ENCODE measurements at places on chromosomes 6 and 20.

DNA sequence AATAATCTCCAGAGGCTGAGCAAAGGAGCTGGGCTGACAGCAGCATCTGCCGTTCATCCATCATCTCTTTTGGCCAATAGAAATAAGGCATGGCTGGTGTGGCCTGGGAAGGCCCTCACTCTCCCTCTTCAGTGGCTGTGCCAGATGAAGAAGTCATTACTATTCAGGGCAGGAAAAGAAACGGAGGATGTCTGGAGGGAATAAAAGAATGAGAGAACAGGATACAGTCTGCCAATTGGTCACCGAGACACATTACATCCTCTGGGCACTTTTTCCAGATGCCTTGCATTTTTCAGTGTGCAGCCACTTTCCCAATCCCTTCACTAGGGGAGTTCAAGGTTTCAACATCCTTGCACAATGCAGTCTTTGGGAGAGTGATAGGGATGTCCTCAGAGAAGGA, 32.2 kb upstream of the VGLL2 start:
- no peak for DNase-seq

DNA sequence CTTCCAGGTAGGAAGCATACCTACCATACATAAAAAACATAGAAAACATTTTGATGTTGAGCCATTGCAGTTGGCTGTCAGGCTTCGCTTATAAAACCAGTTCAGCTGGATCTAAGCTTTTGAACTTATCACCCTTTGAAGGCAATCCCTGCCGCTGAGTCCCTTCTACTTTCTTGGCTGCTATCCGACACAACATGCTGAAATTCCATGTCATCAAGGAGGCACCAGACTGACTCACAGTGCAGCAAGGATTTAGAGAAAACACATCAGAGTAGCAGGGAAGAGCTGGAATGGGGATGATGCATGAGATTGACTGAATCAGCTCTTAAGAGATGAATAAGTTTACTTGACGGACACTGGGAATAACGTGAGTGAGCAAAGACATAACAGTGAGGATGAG, 135.0 kb upstream of the MAN1A1 start:
- DNase-seq = no peak

GRCh38 chr6:154625721-154626120, 107.5 kb upstream of the SCAF8 start:
- DNase-seq = no peak

GRCh38 chr20:22389836-22390542, 194.4 kb downstream of the FOXA2 start:
- no peak for DNase-seq

GRCh38 chr6:143647191-143647590, 30.6 kb upstream of the PHACTR2 start:
- DNase-seq = no peak

- no peak for DNase-seq
Measured at GRCh38 chr6:121851056-121851455, 415.6 kb downstream of the GJA1 start.

- DNase-seq = no peak
Measured at GRCh38 chr6:802701-803100, 109.8 kb upstream of the EXOC2 start.

GRCh38 chr20:58715391-58715800, 22.8 kb downstream of the NPEPL1 start:
- DNase-seq = no peak

DNA sequence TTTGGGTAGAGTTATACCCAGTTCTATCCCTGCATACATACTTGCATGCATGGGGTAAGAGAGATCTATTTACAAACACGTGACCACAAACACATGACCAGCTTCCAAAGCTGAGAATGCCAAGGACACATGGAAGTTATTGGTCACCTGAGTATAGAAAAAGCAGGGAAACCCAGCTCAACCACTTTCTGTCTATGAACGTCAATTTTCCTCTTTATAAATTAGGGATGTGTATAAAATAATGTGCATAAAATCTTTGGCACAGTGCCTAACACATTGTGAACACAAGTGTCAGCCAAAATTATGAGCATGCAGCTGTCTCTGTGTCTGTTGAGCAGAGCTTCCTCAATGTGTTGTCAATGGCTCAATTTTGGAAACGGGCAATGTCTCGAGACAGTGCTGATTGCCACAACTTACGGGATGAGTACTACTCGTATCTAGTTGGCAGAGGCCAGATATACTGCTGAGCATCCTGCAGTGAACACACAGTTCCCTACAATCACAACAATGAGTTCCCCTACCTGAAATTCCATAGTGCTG, 44.9 kb downstream of the TPD52L1 start:
- no peak for DNase-seq

- DNase-seq = no peak
Measured at GRCh38 chr6:5102267-5102970, 17.3 kb downstream of the PPP1R3G start.

DNA sequence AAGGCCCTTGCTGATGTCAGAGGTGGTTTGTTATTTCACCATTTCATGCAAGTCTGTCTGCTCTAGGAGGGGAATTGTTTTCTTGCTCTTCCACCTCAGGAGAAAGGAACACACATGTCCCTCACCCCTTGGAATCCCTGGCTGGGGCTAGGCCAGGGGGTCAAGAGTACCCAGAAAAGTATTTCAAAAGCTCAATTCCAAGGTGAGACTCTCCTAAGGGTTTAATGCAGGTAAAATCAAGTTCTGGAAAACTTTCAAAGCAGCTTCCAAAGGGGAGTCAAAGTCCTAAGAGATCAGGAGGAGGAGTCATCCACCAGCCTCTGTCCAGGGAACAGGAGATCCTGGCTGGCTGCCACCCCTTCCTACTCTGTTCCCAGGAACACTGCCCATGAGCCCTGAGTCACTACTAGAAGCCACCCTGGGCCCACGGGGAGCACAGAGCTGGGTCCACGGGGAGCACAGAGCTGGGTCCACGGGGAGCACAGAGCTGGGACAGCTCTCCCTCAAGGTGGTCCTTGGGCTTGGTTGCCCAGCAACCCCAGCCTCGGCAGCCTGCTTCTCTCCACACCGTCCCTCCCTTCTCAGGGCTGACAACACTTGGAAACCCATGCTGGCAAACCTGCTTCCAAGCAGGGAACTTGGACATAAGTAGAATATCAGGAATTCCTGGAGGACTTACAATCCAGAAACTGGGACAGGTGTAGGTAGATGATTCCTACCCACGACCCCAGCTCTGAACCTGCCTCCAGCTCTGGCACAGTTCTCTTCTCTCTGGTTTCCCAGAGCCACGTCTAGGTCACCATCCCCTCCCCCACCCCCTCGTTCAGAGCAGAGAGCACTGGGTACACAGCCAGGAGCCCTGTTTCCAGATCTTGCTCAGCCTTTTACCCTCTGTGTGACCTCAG, 35.3 kb upstream of the CDKN1A start:
- no peak for DNase-seq

DNA sequence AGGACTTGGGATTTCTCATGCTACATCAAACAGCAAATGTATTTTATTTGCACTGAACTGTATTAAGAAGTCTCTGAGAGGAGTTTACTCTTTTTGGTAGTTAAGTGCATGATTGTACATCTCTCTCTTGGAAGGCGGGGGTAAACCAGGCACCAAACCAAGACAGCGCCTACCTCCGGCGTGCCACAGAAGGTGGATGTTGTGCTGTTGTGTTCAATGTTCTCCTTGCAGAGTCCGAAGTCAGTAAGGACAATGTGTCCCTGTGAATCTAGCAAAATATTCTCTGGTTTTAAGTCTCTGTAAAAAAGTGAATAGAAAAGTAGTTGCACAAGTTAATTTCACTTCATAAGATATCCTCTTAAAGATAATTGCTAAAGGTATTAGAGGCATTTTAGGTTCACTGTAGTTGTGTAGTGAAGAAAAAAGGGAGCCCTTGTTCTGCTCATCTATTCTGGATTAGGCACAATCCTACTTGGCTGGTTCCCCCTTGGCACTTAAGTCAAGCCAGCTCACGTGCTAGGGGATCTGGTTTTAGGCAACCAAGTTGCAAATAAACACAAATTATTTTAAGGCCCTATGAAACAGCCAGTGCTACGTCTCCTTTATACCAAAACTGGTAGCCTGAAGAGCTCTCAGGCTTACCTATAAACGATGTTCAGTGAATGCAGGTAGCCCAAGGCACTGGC, 119.7 kb upstream of the SLC2A12 start:
- no peak for DNase-seq
